Activated CD4-positive, alpha-beta T cell treated with anti-CD3 and anti-CD28 coated beads for 48 hours (primary cell): ENCODE measurements at places on chromosomes 1 and 21.

DNA sequence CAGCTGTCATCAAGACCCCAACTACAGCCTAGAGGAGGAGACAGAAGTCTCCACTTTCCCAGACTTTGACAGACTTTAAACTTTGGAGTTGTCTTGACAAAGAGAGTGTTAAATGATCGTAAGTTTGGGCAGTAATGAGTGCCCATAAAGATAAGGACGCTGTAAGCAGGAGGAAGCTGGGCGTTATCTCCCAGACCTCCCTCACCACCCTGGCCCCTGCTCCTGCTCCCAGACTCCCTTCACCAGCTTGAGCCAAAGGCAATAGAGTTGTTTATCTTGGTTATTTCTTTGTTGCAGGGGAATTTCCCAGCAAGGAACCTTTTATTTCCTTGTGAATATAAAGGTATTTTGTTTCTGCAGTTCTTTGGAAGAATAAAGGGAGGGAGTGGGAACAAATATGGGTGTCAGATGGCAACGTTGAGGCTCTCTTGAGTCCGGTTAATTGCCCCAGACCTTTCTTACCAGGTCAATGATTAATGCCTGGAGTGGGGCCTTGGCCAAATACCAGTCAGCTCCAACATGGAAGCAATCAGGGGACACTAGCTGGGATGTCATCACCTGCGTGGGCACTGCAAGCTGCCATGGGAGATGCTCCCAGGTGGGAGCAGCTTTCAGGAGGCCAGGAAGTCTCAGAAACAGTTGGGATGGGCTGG lies 4.4 kb downstream of the PIGR start:
- no peak for DNase-seq

- DNase-seq: no peak
Observed at GRCh38 chr1:55428944-55429931, 214.1 kb upstream of the USP24 start.

DNA sequence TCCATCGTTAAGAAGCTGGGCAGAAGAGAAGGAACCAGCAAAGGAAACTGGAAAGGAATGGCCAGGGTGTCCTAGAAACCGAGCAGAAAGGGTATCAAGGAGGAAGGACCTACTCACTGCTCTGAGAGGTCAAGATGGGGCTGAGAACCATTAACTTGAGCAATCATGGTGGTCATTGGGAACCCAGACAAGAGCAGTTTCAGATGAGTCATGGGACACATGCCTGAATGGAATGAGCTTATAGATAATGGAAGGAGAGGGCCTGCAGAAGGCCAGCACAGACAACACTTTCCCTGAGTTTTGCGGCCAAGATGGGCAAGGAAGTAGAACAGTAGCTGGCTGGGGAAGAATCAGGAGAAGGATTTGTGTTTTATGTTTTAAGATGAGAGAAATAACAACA lies 383.2 kb downstream of the KIF26B start:
- no peak for DNase-seq

DNA sequence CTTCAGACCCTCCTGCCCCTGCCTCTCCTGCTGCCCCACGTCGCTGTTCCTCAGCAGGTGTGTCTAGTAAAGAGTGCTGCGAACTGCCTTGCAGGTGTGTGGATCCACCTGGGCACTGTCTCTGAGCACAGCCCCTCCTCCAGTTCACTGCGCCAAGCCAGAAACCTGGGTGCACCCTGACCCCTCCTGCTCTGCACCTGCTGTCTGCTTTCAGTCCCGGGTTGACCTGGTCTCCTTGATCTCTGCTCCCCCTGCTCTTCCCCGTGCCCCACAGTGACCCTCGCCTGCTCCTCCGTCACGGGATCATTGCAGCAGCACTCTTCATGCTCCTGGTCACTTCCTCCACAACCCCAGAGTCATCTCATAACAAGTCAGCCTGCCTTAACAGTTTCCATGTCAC lies 6.5 kb downstream of the A3GALT2 start:
- no peak for DNase-seq

- no peak for DNase-seq
Observed at GRCh38 chr1:67590329-67590728, 94.7 kb upstream of the GADD45A start.

GRCh38 chr1:66371233-66372005 lies 162.5 kb upstream of the SGIP1 start:
- peak; percentile 14 for DNase-seq

- DNase-seq: no peak
Observed at GRCh38 chr21:19508844-19509243, 1105.3 kb upstream of the TMPRSS15 start.

DNA sequence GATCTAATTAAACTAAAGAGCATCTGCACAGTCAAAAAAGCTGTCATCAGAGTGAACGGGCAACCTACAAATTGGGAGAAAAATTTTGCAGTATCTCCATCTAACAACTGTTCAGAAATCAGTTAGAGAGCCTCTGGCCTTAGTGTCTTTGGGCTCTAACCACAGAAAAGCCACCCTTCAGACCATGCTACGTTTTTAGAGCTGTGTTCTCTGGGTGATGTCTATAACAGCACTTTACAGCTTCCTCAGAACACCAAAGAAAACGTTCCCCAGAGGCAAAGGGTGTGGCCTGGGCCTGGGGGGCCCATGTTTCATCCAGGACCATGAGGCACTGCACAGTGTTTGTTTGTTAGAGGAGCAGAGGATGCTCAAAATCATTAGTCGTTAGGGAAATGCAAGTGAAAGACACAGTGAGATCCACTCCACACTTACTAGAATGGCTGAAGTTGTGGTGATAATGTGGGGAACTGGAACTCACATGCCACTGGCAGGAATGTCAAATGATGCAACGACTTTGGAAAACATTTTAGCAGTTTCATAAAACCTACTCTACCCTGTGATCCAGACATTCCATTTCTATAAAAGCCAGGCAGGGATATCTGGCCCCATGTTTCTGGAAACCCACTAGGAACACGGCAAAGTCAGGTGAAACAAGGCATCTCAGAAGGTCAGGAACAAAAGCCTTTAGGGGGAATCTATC lies 250.4 kb upstream of the HOOK1 start:
- DNase-seq: no peak

GRCh38 chr21:34352556-34352955 lies 11.2 kb upstream of the KCNE2 start:
- DNase-seq: no peak

GRCh38 chr1:157233131-157233530 lies 94.9 kb upstream of the ETV3 start:
- DNase-seq: no peak

- DNase-seq: no peak
Observed at GRCh38 chr1:54853096-54853792, 33.8 kb downstream of the DHCR24 start.

DNA sequence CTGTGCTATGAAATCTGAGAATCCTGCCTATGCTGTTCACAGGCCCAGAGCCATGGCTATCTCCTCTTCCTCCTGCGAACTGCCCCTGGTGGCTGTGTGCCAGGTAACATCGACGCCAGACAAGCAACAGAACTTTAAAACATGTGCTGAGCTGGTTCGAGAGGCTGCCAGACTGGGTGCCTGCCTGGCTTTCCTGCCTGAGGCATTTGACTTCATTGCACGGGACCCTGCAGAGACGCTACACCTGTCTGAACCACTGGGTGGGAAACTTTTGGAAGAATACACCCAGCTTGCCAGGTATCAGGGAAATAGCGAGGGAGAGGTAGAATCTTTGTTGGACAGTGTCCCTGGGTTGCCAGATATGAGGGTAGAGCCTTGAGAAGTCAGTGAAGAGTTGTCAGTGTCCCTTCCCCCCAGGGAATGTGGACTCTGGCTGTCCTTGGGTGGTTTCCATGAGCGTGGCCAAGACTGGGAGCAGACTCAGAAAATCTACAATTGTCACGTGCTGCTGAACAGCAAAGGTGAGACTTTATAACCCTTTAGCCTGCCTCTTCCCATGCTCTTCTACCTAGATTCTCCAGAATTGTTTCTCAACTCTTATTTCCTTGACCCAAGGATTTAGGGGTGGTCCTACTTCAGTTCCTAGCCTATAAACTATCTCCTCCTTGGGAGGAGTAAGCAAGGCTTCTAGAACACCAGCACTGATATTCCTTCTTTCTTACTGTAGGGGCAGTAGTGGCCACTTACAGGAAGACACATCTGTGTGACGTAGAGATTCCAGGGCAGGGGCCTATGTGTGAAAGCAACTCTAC lies 1.4 kb downstream of the NIT1 start:
- peak; percentile 82 for DNase-seq

DNA sequence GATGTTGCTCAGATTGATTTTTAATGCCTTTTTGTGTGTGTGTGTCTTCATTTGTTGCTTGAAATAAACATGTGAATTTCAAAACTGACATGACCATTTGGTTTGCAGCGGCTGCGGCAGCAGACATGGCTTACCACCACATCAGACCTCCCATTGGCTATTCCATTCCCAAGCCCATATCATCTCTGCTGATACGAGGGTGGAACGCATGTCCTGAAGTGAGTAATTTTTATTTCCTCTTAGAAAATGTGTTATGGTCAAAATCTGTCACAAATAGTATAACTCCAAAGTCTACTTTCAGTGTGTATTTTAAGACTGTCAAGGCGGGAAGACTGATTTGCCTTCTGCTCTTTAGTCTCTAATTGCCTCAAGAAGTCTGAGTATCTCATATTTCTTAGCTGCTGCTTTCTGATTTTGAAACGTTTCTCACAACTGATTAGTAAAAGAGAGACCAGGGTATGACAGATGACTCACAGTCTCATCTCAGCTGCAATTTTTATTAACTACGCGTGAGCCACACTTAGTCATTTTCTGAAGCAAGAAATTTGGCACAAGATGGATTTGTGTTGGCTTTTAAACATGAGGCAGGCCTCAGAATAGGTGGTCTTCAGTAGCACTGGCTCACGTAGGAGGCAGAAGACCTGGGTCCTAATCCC lies 49.0 kb downstream of the LRRC53 start:
- no peak for DNase-seq

DNA sequence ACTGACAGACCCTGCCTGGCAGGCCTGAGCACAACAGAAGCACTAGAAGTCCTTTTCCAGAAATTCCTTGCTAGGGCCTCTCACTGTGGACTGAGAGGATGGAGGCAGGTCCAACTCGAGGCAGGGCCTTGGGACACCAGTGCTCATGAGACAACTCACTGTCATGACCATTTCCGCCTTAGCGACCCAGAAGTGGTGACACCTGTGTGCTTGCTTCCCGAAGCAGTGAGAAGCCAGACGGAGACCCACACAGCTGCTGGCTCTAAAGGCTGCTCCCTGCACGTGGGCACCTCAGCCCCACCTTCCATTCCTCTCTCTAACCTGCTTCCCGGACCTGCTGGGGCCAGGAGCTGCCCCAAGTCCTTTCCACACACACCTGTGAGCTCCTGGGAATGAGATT lies 33.0 kb downstream of the KCNC4 start:
- DNase-seq: no peak

GRCh38 chr21:15687208-15687607 lies 42.6 kb upstream of the USP25 start:
- no peak for DNase-seq

DNA sequence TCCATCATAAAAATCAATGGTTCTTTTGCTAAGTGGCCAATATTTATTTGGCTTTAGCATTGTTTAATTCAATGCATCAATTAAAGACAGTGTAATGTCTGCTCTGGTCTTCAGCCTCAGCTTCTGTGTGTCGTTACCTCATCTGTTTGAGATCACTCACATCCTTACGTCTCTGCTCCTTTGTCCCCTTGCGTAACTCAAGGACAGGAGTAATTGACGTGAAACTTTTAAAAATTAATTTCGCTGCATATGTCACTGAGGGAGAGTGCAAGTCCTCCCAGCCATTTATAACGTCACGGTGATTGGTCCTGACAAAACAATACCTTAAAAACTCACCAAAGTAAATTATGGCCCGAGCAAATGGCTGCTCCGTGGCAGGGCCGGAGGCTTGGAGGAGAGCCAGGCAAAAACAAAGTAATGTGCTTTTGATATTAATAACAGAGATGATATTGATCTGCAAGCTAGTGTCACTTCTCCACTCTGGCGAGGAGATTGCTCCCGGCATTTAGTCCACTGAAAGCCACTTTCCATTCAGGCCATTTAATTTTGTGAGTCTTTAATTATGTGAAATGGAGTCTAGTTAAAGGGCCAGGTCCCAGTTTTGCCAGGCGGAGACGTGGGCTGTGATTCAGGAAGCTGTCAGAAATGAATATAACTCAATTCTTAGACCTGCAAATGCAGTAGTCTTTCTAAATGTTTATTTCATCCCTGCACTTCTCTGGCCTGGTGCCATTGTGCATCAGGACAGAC lies 150.9 kb upstream of the POU3F1 start:
- DNase-seq: no peak

DNA sequence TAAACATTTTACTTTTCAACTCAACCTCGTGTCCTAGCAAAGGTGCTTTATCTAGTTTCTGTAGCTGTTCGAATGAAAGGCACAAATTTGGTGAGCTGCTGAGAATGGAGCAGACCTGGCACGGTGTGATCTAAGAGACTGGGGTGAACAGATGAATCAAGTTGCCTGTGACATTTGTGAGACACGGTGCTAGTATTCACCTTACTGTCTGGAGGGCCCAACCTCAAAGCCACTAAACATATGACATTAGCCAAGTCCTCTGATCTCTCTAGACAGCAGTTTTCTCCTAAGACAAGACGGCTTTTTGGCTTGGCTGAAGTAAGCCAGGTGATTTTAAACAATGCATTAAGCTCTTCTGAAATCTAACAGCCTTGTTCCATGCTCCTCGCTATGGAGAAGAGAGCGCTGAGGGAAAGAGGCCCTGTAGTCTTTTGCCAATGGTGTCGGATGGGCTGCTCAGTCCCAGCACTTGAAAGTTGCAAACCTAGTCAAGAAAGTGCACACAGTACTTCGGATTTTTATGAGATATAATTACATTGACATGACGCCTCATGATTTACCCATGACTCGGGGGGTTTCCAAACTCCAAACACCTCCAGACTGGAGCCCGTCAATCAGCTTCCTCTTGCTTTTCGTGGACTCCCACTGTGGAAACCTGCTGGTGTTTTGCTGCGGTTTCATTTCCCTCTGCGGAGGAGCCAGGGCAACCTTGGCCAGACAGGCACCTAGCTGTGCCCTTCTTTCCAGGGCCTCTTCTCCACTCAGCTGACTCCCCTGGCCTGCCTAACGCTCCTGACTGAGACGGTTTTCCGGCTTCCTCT lies 794 bp upstream of the TOR3A start:
- peak; percentile 28 for DNase-seq

DNA sequence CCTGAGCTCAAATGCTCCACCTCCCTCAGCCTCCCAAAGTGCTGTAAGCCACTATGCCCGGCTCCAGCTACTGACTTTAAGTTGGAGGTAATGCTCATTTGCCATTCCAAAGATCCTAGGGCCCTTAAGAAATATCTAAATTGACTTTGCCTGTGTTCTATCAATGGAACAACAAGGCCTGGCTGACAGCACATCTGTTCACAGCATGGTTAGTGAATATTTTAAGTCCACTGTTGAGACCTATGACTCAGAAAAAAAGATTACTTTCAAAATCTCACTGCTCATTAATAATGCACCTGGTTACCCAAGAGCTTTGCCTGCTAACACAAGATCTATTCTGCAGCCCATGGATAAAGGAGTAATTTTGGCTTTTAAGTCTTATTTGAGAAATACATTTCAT lies 3.5 kb upstream of the SSX2IP start:
- DNase-seq: no peak
